T-helper 2 cell (primary cell): ENCODE measurements at places on chromosomes 7 and 10.

DNA sequence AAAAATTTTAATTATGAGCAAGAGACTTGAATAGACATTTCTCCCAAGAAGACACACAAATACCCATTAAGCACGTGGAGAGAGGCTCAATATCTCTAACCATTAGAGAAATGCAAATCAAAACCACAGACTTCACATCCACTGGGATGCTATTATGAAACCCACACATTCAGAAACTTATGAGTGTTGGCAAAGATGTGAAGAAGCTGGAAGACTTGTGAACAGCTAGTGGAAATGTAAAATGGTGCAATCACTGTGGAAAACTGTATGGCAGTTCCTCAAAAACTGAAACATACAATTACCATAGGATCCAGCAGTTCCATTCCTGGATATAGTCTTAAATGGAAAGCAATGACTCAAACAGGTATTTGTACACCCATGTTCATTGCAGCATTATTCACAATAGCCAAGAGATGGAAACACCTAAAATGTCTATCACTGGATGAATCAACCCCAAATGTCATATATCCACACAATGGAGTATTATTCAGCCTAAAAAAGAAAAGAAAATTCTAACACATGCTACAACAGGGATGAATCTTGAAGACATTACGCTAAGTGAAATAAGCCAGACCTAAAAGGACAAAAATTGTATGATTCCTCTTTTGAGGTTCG lies 53.5 kb upstream of the FRMD4A start:
- DNase-seq: no peak

GRCh38 chr7:99499371-99499720 lies 735 bp downstream of the ZNF394 start:
- DNase-seq: peak; percentile 76

GRCh38 chr7:150988230-150989226 lies 2.3 kb upstream of the NOS3 start:
- peak; percentile 56 for DNase-seq

DNA sequence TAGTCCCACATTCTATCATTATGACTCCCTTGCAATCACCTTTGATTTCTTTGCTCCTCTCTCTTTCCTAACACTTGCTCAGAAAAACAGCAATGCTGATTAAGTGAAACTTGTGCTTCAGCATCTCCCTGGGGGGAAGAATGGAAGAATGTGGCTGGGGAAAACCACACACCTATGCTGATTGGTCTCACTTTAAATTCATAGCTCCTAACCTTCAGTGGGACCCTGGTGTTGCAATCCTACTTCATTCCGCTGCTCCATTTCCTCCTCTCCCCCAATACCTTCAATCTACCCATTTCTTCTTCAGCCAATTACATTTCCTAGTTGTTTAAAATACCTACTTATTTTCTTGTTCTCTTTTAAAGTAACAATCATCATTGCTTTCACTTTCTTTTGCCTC lies 1166.7 kb upstream of the C7orf33 start:
- DNase-seq: no peak

- no peak for DNase-seq
Observed at GRCh38 chr7:74380720-74381119, 73.0 kb upstream of the GTF2IRD1 start.

DNA sequence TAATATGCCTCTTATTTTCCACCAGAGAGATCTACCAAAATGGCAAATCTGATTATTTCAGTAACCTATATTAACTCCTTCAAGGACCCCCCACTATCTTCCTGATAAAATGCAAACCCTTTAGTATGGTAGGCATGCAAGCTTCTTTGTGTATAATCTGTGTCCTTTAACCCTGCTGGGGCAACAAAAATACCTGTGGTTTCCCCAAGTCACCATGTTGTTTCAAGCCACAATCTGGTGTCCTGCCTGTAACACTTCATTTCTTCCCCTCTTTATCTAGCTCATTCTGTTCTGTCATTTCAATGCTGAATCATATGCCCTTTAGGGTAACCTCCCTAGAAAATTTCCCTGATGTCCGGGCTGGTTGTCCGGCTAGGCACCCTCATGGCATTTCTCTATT lies 5.3 kb downstream of the CALCR start:
- no peak for DNase-seq

- DNase-seq: no peak
Observed at GRCh38 chr10:70997236-70997635, 108.9 kb upstream of the PCBD1 start.

- DNase-seq: no peak
Observed at GRCh38 chr10:79044036-79044632, 24.6 kb upstream of the ZMIZ1 start.

DNA sequence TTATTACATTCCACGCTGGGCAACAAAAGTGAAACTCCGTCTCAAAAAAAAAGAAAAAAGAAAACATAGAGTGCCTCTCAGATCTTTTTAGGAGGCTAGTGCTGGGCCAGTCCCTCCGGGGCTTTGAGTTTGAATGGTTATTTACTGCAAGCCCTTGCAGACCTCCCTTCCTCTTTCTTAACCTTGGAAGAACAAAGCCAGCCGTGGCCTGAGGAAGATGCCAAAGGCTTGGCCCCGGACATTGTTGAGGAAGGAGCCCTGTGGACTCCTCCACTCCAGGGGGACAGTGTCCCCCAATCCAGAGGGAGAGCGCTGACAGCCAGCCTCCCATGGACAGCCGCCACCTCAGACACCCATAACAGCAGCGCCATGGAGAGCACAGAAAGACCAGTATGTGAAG lies 5.0 kb downstream of the TSPAN33 start:
- no peak for DNase-seq

GRCh38 chr7:158655931-158656441 lies 48.6 kb downstream of the NCAPG2 start:
- DNase-seq: no peak

- no peak for DNase-seq
Observed at GRCh38 chr7:139763330-139763729, 14.5 kb downstream of the HIPK2 start.

DNA sequence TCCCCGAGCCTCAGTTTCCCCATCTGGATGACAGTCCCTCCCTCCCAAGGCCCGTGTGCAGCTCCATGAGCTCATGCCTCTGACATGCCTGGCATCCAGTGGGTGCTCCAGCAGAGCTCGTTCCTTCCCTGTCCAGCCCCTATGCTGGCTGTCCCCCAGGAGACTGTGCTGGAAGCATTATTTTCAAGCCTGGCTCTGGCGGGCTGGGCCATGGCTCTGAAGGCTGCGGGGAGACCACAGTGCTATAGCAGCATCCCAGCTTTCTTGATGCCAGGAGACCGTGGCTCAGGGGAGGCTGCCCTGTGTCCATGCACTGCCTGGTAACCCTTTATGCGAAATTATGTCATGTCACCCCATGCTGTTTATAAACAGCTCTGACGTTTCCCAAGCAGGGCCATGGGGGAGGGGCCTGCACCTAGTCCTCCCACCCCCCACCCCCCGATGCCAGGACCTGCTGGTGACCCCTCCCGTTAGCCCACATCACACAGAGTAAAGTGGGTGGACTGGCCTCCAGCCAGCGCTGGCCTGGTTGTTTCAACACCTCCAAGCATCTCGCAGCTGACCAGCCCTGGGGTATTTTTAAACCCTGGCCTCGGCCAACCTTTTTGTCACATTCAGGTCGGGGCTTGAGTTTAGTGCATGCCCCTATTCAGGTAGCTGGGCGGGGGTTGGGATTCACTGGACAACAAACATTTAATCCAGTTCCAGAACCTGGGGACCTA lies 105.9 kb upstream of the ZNF716 start:
- DNase-seq: no peak

- no peak for DNase-seq
Observed at GRCh38 chr7:22255342-22255741, 101.6 kb downstream of the RAPGEF5 start.

DNA sequence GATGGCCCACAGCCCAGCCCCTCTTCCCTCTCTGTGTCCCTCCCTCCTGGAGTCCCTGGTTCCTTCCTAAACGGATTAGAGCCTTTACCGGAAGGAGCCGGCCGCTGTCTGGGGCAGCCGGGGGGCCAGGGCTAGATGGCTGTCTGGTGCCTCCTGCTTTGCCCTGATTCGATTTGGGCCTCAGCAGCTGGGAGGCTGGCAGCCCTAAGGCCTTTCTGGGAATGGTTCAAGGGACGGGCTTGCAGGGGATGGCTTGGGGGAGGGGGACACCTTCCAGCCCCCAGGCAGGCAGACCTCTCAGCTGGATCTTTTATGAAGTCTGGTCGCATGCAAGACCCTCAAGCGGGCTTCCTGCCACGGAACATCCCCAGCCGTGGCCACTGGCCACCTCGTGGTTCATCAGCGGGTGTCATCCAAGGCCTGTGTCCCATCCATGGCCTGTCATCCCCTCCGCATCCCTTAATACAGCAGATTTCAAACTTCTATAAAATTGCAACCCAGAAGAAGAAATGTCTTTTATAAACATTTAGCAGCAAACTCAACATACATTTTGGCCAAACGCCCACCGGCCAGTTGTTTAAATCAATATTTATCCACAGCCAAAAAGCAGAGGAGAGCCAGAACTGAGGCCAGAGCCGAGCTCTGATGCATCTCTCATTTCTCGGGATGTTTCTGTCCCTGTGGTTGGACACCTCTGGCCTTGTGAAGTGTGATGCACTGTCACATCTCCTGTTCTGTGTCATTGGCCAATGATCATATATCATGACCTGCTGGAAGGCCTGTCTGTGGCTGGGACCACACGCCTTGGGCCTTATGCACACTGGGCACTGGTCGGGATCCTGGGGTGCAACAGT lies 52.0 kb downstream of the GTF2IRD1 start:
- DNase-seq: no peak

GRCh38 chr7:135771961-135772638 lies 23.5 kb upstream of the FAM180A start:
- DNase-seq: no peak

DNA sequence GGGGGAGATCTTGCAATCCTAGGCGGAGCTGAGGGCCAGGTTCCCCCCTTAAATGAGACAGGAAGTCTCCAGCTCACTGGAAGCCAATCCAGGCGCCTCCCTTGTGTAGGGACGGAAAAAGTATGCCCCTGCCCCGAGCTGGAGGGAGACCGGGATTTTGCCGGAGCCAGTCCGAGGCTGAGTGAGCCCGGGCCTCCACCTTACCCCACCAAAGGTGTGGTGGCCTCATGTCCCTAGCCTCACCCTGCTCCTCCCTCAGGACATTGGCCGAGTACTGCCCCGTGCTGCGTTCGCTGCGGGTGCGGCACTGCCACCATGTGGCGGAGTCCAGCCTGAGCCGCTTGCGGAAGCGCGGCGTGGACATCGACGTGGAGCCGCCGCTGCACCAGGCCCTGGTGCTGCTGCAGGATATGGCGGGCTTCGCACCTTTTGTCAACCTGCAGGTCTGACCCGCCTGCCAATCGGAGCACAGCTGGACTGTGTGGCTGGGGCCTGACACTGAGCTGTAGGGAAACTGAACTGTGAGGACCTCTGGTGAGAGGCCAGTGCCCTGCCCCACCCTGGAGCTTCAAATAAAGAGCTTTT lies 2.0 kb downstream of the FBXL15 start:
- DNase-seq: no peak

GRCh38 chr10:112374724-112375541 lies 1.0 kb downstream of the ACSL5 start:
- DNase-seq: no peak

GRCh38 chr10:121171825-121172787 lies 320.9 kb downstream of the WDR11 start:
- no peak for DNase-seq

GRCh38 chr7:77416621-77417371 lies 647 bp upstream of the GSAP start:
- DNase-seq: no peak
